Prostate gland (tissue), 2 donors: ENCODE measurements at places on chromosomes 2 and 18. TPM values are rescaled to one million over a fixed set of nuclear protein-coding genes. Genes with fewer than 3 reads are reported as not detected.

DNA sequence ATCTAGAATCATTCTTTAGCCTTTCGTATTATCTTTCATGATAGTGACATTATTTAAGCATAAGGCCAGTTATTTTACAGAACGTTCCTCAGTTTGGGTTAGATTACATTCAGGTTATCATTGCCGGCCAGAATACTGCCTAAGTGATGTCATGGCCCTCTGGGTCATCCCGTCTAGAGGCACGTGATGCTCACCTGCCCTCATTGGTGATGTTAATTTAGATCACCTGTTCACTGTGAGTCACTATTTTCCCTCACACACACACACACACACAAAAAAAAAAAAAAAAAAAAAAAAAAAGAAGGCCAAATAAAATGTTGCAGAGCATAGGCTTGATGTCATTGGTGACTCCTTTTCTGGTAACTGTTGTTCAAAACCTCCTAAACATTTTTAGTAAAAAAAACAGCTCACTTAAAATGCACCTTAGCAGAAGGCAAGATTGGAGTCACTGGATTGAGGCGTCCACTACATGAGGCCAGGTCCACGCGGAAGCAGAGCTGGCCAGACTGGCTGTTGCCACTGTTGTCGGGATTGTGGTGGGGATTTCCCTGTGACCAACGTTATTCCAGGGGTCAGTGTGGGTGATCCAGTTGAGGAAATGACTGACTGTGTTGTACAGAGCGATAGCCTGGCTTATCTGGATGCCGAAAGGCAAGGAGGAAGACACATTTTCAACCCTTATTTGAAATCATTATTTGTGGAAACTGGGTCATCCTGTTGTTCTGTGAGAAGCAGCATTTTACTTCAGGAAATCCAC lies 52.1 kb upstream of the CNGA3 start:
- no peaks in the 10 kb centered on the region for H3K27me3 ChIP-seq
- no peak overlapping the region for H3K27ac ChIP-seq
- H3K36me3 ChIP-seq = no peaks in the 10 kb centered on the region
- H3K4me3 ChIP-seq = no peak overlapping the region
- H3K4me1 ChIP-seq = no peaks in the 10 kb centered on the region
- DNase-seq = no peak

DNA sequence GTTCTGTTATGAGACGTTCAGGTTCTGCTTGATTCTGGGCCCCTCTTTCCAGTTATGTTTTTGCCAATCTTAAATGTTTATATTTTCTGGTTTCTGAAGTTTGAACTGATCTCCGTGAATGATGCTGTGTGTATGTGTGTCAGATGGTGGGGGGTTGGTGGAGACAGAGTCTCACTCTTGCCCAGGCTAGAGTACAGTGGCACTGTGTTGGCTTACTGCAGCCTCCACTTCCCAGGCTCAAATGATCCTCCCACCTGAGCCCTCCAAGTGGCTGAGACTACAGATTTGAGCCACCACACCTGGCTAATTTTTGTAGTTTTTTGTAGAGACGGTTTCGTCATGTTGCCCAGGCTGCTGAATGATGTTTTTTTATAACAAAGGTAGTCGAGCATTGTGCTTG lies 45.9 kb downstream of the PSMD14 start:
- DNase-seq = no peak
- no peaks in the 10 kb centered on the region for H3K36me3 ChIP-seq
- no peaks in the 10 kb centered on the region for H3K27me3 ChIP-seq

- no peak overlapping the region for H3K4me3 ChIP-seq
- no peak overlapping the region for H3K27ac ChIP-seq
- no peaks in the 10 kb centered on the region for H3K4me1 ChIP-seq
- no peaks in the 10 kb centered on the region for H3K36me3 ChIP-seq
- no peak for DNase-seq
- no peaks in the 10 kb centered on the region for H3K27me3 ChIP-seq
Measured at GRCh38 chr2:188146888-188147287, 144.8 kb upstream of the GULP1 start.

GALR1 gene
- 0.14 TPM for total RNA-seq
